Endothelial cell of umbilical vein (primary cell): ENCODE measurements at places on chromosomes 11 and 22.

DNA sequence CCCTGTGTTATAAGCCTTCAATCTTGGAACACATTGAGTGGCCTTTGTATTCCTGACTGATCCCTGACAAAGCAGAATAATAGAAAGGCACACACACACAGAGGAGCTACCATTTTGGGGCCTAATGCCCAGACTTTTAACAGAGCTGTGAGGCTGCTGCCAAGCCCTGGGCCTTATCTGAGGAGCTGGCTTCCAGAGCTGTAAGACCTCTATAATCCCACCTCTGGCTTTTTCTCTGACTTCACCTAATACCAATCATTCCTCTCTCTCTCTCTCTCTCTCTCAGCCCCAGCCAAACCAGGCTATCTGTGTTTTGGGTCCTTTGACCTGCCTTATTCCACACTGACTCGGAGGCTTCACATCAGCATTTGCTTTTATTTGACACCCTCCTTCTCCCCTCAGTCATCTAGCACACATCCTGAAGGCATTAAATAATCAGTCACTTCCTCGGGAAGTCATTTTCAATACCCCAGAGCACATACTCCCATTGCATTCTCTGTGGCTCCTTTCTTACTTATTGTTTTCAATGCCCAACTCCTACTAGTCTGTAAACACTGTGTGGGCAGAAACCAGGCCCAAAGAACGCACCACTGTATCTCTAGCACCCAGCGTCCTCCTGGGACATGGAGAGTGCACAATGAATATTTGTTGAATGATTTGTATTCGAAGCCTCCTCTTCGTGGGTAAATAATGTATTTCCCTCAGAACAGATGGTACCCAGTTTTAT lies 21.2 kb upstream of the TRIM44 start:
- peak; percentile 64 for DNase-seq

- DNase-seq, result no peak
Measured at GRCh38 chr22:24099071-24099470, 82.2 kb upstream of the SUSD2 start.

DNA sequence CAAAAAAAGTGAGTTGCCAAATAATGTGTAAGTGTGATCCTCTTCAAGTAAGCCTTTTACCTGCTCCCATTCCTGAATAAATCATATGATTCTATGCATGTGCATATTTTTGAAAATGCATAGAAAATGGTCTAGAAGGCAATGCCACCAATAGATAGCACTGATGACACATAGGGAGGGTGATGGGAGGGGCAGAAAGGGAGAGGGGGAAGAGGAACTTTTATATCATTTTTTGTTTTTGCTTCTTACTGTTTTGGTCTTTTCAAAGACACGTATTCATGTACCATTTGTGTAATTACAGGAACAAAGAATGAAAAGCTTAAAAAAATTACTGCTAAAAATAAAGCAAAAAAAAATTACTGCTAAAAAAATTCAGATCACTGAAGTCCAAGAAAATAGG lies 60.8 kb downstream of the C11orf58 start:
- DNase-seq, result no peak

GRCh38 chr11:114317787-114318137 lies 21.6 kb downstream of the NNMT start:
- peak; percentile 73 for DNase-seq

- DNase-seq, result no peak
Measured at GRCh38 chr11:35418282-35419183, 825 bp downstream of the SLC1A2 start.

GRCh38 chr11:102727890-102728289 lies 3.1 kb upstream of the MMP8 start:
- peak; percentile 89 for DNase-seq

DNA sequence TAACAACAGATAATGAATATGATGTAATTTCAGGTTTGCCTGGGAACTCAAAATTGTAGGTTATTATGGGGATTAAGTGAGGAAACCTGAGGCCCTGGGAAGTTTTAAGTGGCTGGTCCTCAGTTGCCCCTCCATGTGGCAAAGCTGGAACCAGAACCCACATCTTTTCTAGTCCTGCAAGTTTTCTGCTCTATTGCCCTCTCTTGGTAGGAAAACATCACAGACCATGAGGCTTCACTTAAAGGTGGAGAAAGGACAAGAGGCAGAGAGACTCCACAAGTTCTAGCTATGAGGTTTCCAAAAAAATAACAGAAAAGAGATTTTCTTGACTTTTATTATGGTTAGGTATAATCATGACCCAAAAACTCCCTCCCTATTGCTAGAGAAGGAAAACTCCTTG lies 115.5 kb upstream of the DDI1 start:
- DNase-seq, result no peak

DNA sequence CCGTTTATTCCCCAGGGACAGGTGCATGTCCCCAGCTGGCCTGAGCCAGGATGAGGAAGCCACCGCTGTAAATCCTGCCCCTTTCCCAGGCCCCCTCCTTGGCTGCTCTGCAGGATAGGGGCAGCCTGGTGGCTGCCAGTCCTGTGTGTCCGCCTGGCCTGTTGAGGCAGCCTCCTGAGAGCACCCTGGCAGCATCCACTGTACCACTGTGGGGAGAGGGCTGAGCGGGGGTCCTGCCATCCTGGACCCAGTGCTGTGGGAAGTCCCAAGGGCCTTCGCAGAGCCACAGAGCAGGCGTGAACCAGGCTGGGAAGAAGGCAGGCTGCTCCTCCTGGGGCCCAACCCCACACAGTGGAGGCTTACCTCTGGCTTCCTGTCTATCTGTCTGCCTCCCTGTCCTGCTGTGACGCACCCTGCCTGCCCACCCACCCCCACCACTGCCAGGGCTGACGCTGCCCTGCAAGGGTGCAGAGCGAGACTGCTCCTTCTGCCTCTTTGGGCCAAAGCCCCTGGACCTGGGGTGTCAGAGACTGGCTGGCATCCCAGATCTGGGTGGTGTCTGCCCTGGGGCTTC lies 8.4 kb downstream of the KCTD17 start:
- DNase-seq, result no peak

DNA sequence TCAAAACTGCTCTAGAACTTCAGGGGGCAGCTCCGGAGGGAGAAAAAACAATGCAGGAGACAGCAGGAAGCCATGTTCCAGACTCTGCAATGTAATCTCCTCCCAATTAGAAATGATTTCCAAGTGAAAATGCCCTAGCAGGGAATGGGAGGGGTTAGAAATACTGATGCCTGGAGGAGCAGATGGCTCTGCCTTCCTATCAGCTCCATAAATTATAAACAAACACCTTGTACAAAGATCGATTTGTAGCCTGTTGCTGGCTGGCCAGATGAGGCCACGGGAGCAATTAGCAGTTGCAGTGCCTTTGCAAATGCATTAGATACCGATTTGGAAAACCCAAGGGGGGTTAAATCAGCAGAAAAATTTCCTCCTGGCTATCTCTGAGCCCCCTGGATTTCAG lies 46.6 kb upstream of the CHRM4 start:
- DNase-seq, result no peak

DNA sequence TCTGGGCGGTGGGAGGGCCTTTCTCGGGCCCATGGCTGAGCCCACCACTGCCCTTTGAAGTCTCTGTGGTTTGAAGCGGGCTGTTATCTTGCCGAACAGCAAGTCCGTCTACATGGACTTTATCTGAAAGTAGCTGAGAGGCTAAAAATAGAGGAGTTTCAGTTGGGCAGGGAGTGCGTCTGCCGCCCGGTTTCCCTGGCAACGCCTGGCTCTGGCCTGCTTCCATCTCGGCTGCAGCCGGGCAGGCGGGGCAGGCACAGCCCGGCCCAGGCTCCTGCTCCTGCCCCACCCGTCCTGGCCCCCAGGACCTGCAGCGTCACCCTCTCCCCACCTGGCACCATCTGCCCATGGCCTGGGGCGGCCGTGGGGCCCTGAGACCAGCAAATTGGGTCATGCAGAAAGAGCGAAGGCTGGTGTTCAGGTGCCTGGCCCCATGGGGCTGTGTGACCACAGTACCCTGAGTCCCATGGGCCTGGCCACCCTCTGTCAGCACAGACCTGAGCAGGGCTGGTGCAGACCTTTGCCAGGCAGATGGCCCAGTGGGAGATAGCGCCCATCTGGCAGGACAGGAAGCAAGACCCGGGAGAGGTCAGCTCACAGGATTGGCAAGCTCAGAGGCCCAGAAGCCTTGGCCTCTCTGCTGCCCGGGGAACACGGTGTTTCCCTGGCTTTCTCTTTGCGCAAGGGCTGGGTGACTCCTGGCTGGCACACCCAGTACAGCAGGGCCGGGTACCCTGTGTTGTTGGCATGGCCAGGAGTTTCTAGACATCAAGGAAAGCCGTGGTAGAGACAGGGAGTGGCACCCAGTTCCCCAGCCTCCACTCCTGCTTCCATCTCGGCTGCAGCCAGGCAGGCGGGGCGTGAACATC lies 79.1 kb upstream of the KCNQ1OT1 start:
- DNase-seq, result peak; percentile 41

- peak; percentile 69 for DNase-seq
Measured at GRCh38 chr11:66579017-66579606, 10.7 kb upstream of the CTSF start.

DNA sequence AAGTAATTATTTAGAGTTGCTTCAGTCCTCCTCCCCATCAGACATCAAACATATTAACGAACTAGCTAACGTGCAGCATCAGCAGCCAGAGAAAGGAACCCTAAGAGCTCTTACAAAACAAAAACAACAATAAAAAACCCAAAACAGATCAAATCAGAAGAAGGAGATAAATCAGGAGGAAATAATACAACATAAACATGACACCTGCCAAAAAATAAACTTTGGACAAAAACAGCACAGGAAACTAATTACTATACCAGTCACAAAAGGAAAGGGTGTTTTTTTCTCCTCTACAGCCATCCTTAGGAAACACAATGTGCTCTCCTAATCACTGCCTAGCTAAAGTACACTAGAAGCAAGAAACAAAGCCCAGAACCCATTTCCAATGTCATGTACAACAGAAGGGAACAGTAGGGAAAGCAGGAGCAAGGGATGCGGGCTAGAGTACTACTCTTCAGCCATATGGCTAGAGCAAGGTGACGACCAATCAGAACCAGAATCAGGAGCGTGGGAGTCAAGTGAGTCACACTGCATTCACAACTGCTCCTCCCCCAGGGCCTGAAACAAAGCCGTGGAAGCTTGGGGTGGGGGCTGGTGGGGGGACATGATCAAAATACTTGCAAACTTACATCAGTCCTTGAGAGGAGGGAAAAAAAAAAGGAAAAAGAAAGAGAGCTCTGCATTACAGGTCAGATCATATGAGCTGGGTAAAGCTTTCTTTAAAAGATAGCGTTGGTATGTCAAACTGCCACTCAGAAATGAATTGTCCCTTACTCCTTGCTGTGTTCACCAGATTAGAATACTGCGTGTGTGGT lies 60.4 kb downstream of the LARGE2 start:
- peak; percentile 70 for DNase-seq

DNA sequence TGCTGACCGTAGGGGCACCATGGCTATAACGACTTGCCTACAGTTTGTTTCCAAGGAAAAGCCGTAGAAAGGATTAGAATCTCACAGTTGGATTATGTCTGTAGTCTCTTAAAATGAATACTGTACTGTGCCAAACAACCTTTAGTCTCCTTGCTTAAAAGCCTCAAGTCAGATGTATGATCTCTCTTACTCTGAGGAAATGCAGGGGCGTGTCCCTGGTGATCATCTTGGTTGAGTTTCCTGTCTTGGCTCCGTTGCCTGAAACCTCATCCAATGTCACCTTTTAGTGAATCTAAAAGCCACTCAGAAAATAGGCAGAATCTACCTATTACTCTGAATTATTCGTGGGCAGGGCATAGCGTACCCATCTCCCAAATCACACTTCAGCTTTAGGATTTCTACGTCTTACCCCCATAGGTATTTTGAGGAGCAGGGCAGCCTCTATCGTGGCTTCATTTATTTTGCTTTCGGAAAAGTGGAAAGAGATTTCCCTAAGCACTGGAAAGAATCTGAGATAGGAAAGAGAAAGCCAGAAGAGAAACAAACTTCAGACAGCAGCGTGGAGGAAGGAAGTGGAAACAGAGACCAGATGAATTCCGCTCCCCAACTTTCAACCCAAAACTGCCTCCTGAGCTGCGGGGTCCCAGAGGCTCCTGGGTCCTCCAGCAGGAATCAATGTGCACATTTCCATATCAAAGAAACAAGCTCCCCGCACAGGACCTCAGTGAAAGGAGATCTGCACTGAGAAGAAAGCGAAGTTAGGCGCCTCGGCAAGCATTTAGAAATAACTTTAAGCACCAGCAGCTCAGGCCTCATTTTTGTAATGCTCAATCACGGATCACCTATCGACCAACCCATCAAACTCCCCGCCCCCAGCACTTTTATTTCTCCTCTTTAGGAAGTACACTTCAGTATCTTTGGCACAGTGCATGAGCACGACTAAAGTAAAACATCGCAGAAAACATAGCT lies 245.8 kb downstream of the ETS1 start:
- DNase-seq, result peak; percentile 55

DNA sequence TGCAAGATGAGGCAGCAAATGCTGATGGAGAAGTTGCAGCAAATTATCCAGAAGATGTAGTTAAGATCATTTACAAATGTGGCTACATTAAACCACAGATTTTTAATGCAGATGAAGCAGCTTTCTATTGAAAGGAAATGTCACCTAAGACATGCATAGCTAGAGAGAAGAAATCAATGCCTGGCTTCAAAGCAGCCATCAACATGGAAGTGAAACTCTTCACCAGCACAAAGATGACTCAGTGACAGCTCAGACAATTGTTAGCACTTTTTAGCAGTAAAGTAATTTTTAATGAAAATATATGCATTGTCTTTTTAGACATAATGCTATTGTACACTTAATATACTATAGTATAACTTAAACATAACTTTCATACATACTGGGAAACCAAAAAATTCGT lies 71.4 kb downstream of the FANCF start:
- no peak for DNase-seq

DNA sequence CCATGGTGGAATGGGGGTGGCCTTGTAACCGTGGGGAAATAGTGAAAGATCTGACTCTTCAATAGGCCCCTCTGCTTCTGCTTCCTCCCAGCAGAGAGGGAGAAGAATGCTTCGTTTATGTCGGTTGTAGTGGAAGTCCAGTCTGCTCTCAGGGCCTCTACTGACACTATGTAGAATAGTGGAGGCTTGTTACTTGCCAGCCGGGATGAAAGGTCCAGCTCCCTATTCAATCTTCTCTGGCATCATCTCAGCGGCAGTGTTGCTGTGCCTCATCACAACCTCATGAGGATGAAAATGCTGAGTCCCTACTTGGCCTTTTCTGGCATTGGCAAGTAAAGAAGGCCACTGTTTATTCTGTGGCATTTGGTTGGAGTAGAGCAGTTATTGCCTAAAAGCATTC lies 820.9 kb upstream of the TENM4 start:
- DNase-seq, result no peak

DNA sequence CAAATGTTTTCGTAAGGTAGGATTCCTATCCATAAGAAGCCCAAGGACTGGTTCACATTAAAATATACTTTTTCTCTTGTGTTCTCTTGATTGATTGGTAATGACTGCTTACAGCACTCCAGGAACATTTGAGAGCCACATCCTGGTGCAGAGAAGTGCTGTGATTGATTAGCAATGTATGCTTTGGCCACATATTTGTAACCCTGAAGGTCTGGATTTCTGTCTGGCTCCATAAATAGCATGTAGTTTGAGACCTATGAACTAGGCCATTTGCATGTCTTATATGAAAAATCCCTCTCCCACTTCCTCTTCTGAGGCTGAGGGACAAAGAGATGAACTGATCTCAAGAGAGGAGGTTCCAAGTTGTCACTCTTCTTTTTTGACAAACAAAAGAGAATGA lies 49.3 kb upstream of the CD44 start:
- DNase-seq, result no peak
